Stimulated activated CD8-positive, alpha-beta memory T cell treated with anti-CD3 and anti-CD28 coated beads, Interleukin-15, amount 100 ng/mL, for 4 hours (primary cell): ENCODE measurements at places on chromosomes 4 and X.

- no peak for DNase-seq
Measured at GRCh38 chrX:150574559-150575418, 6.4 kb downstream of the MTM1 start.

GRCh38 chr4:25063116-25063515, 32.4 kb upstream of the LGI2 start:
- DNase-seq, result no peak

DNA sequence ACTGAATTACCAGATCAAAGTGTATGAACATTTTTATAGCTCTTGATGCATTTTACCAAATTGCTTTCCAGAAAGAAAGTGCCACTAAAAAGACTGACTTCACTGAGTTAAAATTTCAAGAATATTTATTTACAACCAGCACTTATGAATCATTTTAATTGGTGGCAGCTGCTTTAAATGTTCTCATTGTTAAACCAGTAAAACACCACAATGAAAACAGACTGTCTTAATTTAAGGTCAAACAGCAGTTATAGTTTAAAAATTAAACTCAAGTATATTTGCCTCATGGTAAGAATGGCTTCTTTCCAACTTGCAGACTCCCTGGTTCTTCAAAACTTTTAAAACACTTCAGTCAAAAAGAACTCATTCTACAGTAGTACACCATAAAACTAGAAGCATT, 36.9 kb downstream of the AMMECR1 start:
- no peak for DNase-seq

GRCh38 chr4:132003593-132003992, 1145.5 kb upstream of the PCDH10 start:
- DNase-seq, result no peak

DNA sequence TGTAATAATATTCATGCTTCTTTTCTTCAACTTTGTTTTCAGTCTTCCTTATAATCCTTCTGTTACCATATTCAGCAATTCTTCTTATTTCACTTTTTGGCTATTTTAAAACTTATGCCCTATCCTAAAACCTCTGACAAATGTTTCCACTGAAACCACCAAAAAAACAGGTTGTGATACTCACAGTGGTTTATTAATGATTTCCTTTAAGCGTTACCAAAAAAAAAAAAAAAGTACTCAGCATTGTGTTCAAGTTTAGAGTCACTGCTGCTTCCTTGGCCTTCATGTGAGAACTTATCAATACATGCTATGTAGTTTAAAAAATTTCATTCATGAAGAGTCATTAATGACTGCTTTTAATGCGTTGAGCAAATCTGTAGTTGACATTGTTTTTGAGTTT, 35.4 kb upstream of the UGT2A3 start:
- no peak for DNase-seq

GRCh38 chrX:73213734-73214425, 771 bp downstream of the NAP1L2 start:
- no peak for DNase-seq

- no peak for DNase-seq
Measured at GRCh38 chrX:21741869-21742701, 15.8 kb downstream of the SMPX start.

- DNase-seq, result no peak
Measured at GRCh38 chr4:52617336-52618020, 41.6 kb downstream of the USP46 start.

GRCh38 chrX:20217271-20217670, 49.4 kb downstream of the RPS6KA3 start:
- DNase-seq, result no peak

DNA sequence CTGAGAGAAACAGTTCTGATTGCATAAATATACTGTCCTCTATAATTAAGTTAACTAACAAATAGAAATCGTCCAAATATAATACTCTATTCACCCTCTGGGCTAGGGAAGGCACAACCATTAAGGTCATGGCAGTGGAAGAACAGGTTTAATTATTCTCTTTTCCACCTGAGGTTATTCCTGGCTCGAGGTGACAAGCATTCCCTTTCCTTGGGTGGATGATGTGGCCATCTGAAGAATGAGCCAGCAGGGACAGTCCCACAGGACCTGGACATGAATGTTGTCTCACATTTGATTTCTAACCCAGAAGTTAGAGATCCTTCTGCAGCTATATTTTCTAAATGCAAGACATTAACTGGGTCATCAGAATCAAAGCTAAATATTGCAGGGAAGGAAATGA, 5.5 kb downstream of the IBSP start:
- DNase-seq, result no peak

GRCh38 chr4:71229477-71230270, 109.1 kb upstream of the SLC4A4 start:
- no peak for DNase-seq
